ENCODE measurements at places on chromosomes 13 and 19. TPM values are rescaled to one million over a fixed set of nuclear protein-coding genes. Genes with fewer than 3 reads are reported as not detected.
A peak's percentile ranks its signal among the peaks of the same experiment; 100 is the strongest.

The KLK2 gene
- not detected for total RNA-seq

- H3K36me3 ChIP-seq = peaks cover 15% of the 10 kb centered on the region
- H3K27me3 ChIP-seq = no peaks in the 10 kb centered on the region
- no peak overlapping the region for H3K4me3 ChIP-seq
- DNase-seq = no peak
- no peak overlapping the region for H3K27ac ChIP-seq
Measured at GRCh38 chr19:38385804-38386257, 2.0 kb downstream of the GGN start.

DNA sequence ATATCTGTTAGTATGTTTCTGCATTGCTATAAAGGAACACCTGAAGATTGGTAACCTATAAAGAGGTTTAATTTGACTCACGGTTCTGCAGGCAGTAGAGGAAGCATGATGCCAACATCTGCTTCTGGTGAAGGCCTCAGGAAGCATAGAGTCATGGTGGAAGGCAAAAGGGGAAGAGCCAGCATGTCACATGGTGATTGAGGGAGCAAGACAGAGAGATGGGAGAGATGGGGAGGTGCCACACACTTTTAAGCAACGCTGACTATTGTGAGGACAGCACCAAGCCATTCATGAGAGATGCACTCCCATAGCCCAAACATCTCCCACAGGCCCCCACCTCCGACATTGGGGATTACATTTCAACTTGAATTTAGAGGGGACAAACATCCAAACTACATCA lies 32.8 kb downstream of the COG6 start:
- H3K27me3 ChIP-seq = no peaks in the 10 kb centered on the region
- no peak for DNase-seq
- H3K4me1 ChIP-seq = no peaks in the 10 kb centered on the region
- H3K36me3 ChIP-seq = peaks cover 8% of the 10 kb centered on the region
- H3K27ac ChIP-seq = no peak overlapping the region
- H3K4me3 ChIP-seq = no peak overlapping the region

DNA sequence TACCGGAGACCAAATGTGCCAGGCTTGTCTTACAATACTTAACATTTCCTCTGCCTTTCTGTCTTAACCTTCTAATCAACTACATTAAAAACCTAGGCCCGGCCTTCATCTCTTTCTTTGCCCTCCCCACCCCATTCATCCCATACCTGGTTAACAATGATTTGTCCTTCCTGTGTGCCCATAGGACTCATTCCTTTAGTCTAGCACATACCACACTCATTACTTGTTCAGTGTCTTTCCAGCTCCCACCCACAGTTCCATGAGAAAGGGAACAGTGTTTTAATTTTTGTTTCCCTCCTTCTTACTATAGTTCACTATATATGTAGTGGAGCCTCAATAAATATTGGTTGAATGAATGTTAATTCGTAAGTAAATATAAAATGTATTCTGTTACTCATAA lies 2.4 kb downstream of the CLN5 start:
- H3K36me3 ChIP-seq = peaks cover 9% of the 10 kb centered on the region
- no peaks in the 10 kb centered on the region for H3K27me3 ChIP-seq
- peaks cover 21% of the 10 kb centered on the region for H3K4me1 ChIP-seq
- DNase-seq = no peak
- H3K4me3 ChIP-seq = no peak overlapping the region

DNA sequence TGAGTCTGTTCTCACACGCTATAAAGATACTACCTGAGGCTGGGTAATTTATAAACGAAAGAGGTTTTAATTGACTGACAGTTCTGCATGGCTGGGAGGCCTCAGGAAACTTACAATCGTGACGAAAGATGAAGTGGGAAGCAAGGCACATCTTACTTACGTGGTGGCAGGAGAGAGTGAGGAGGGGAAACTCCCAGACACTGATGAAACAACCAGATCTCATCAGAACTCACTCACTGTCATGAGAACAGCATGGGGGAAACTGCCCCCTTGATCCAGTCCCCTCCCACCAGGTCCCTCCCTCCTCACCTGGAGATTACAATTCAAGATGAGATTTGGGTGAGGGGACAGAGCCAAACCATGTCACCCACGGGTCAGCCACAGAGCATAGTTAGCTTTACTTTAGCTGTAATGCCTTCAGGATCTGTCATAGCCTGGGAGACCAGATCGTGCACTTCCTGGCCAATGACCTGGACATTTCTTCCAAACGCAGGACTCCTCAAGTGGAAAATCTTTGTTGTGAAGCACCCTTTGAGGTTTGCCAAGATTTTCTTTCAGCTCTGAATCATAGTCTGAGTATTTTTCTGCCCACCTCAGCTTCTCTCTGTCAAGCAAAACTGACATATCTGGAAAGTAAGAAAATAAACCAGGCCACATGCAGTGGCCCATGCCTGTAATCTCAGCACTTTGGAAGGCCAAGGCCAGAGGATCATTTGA lies 25.2 kb upstream of the HIF3A start:
- peaks cover 27% of the 10 kb centered on the region for H3K27me3 ChIP-seq
- DNase-seq = peak; percentile 99
- H3K4me1 ChIP-seq = peaks cover 22% of the 10 kb centered on the region
- peak overlapping the region; percentile 92 for H3K27ac ChIP-seq
- no peaks in the 10 kb centered on the region for H3K36me3 ChIP-seq
- H3K4me3 ChIP-seq = no peak overlapping the region

- H3K4me1 ChIP-seq = no peaks in the 10 kb centered on the region
- no peaks in the 10 kb centered on the region for H3K36me3 ChIP-seq
- DNase-seq = no peak
- no peaks in the 10 kb centered on the region for H3K27me3 ChIP-seq
- H3K4me3 ChIP-seq = no peak overlapping the region
Measured at GRCh38 chr13:100944791-100945345, 270.3 kb upstream of the TMTC4 start.

The ONECUT3 gene
- not detected for total RNA-seq

The GARIN5A gene
- total RNA-seq = not detected

The PNMA8A gene
- 12.1 TPM for total RNA-seq

The RINL gene
- total RNA-seq = 0.91 TPM

The SHANK1 gene
- total RNA-seq = not detected

- no peaks in the 10 kb centered on the region for H3K27me3 ChIP-seq
- no peaks in the 10 kb centered on the region for H3K36me3 ChIP-seq
- no peak overlapping the region for H3K27ac ChIP-seq
- peaks cover 8% of the 10 kb centered on the region for H3K4me1 ChIP-seq
- H3K4me3 ChIP-seq = no peak overlapping the region
- DNase-seq = no peak
Measured at GRCh38 chr19:56076498-56076897, 44.6 kb downstream of the ZNF787 start.
